ENCODE measurements at places on chromosomes 5 and 9. TPM values are rescaled to one million over a fixed set of nuclear protein-coding genes. Genes with fewer than 3 reads are reported as not detected.

GRCh38 chr5:68331192-68332079 lies 115.9 kb downstream of the PIK3R1 start:
- DNase-seq, result peak; percentile 43

PANK3 gene
- polyA plus RNA-seq, result 17.3 TPM

LEAP2 gene
- polyA plus RNA-seq, result 0.91 TPM

GRCh38 chr5:75281716-75282465 lies 45.2 kb upstream of the ANKRD31 start:
- no peak for DNase-seq

DNA sequence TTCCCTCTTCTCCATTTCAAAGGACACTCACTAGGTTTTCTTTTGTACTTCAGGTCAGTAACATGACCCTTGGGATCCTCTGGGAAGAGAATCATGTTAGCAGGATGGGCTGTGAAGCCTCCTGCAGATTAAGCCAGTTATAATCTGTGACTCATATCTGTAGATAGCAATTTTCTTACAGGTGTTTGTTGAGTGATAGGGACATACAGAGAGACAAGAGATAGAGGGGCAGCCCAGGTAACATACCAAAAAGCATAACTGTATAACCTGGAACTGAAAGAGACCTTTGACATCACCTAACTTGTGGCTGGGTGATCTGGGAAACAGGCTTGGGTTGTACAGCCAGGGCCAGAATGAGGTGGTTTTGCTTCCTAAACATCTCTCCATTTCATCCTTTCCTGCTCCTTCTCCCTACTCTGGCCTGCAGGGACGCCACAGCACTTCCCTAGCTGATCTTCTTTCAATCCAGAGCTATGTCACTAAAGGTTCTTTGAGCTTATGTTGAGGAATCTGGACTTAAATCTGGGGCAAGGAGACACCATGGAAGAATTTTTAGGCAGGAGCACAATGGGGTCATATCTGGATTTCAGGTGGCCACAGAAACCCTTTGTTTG lies 21.0 kb upstream of the PPARGC1B start:
- DNase-seq, result no peak

DNA sequence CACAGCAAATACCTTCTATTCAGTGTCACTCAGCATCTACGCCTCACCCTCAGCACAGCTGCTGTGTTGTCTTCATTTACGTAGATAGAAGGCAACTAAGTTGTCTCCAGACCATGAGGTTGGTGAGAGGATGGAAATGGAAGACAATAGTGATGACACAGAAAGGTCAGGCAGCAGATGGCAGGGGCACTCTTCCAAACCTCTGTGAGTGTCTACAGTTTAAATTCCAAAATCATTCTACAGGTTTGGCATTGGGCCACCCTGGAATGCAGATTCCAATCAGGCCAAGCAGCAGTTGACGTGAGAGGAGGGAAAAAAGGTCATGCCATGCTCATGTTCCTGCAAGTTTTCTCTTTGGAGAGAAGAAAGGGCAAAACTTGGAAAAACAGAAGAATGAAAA lies 68.7 kb upstream of the ADAMTSL1 start:
- DNase-seq, result no peak

DNA sequence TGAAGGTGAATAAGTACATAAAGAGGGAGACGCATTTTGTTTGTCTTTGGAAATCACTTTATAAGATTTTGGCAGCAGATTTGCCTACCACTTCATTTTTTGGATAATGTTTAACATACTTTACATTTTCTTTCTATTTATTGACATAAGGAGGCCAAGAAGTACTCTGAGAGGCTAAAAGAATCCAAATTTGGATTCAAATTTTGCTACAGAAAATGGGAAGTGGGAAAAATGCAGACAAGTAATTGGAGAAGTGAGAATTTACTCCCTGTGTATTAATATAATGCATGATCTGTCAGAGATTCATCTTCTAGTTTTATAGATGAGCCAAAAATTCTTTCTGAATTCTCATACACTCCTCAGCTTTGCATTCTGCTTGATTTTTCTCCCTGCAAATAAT lies 411.2 kb upstream of the CTNND2 start:
- DNase-seq, result no peak

DNA sequence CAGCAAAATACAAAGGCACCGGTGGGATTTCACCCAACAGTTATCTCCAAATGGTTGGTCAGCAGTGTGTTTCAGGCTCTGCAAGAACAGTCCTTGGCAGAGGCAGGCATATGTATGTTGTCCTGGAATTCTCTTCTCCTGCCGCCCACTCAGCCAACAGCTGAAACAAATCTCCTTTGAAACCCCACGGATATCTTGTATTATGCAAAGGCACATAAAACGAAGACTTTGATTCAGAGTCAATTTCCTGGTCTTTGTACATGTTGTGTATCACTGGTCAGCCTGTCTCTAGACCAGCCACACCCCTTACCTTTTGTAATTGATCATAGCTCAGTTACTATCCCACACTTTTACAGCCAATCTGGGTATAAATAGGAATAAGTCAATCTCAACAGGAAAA lies 29.2 kb downstream of the FREM1 start:
- DNase-seq, result no peak

DNA sequence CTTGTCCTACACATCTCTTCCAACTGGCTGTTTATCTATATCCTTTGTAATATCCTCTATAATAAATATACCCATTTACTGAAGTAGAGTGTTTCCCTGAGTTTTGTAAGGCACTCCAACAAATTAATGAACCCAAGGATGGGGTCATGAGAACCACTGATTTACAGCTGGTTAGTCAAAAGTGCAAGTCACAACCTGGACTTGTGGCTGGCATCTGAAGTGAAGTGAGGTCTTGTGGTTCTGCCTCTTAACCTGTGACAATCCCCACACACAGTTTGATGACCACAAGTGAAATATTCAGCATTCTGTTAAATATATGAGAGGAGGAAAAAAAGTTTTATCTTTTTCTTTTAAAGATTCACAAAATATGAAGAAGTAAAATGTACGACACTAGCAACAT lies 126.1 kb downstream of the NR2F1-AS1 start:
- no peak for DNase-seq

DNA sequence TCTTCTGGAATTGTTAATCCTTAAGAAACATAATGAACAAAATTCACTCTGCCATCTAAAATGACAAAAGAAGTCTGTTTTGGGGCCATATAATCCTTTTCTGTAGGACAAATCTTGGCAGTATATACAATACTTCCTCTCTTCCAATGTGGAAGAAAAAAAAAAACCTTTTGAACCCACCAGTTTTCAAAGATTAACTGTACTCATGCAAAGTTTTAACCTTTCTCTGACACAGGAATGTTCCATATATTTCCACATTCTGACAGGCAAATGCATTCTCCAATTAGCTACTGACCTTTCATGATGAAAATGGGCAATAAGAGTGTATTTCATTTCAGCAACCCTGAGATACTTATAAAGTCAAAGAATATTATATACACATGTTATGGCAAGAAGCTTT lies 65.4 kb downstream of the RNF130 start:
- no peak for DNase-seq

- DNase-seq, result no peak
Observed at GRCh38 chr9:72675586-72675985, 154.2 kb downstream of the TMC1 start.

CCIN gene
- 0.71 TPM for polyA plus RNA-seq

GRCh38 chr9:38178237-38178636 lies 109.2 kb upstream of the SHB start:
- DNase-seq, result no peak

GRCh38 chr9:7858166-7858565 lies 58.6 kb upstream of the DMAC1 start:
- DNase-seq, result no peak

TAF11L5 gene
- polyA plus RNA-seq, result not detected

LHX2 gene
- polyA plus RNA-seq, result not detected

DNA sequence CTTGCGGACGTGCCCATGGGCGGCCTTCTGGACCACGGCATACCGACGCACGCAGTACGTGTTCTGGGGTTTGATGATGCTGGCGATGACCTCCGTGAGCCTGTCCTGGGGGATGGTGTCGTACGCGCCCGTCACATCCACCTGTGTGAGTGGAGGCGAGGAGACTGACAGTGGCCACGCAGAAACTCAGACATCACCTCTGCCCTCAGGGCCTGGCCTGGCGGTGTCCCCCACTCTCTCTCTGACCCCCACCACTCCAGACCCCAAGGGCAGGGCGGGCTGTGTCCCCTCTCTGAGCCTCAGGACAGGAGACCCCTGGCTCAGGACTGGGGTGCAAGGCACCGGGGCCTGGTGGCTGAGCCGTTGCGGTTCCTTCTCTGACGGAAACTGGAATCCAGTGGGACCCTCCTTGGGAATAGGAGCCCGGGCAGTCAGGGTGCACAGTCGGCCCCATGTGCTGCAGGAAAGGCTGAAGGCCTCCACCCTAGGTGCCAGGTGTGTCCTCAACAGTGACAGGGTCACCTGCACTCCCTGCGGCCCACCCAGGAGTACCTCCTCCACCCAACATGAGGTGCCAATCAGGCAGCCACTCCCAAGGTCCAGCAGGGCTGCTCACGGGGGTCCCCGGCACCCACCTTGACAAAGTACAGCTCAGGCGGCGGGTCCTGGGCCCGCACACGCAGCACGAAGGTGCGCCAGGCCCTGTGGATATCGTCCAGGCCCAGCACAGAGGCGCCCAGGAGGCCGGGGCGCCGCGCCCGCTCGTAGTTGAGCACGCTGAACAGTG lies 16.0 kb downstream of the TERT start:
- DNase-seq, result no peak

COL15A1 gene
- 3.2 TPM for polyA plus RNA-seq

FOXD4L6 gene
- polyA plus RNA-seq, result not detected

- no peak for DNase-seq
Observed at GRCh38 chr9:19510907-19511306, 102.1 kb downstream of the ACER2 start.

DNA sequence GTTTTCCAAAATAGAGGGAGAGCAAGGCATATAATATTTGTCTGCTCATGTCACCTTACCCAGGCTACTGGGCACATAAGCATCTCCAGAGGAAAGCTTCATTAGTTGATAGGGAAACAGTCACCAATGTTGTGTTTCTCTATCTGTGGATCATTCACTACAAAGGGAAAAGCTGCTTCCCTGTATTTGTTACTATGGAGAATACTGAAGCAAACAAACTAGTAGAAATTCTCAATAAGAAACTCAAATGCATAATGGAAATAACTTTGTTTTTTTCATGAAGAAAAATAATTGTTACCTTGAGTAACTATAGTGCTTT lies 138.2 kb downstream of the PCSK1 start:
- no peak for DNase-seq

GRCh38 chr5:133523013-133523658 lies 89.2 kb downstream of the FSTL4 start:
- no peak for DNase-seq

DNA sequence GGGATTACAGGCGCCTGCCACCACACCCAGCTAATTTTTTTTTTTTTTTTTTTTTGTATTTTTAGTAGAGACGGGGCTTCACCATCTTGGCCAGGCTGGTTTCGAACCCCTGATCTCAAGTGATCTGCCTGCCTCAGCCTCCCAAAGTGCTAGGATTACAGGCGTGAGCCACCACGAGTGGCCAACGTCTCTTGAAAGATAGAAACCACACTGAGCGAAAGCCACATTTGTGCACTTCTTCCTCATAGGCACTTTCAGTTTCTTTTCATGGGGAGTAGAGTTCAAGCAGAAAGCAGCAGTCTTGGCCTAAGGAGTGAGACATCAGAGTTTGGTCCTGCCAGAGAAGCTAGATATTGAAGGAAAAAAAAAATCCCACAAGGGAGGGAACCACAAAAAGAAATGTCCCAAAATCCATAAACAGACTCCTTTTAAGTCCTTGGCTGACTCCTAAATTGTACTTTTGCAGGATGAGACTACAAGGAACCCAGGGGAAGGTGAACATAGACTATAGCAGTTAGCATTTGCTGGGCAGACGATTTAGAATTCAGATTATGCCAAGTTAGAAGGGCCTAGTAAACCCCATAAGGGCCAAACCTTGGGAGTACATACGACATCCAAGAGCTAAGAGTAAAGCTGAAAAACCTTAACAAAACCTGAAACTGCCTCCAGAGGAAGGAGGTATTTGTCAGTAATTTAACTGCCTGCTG lies 43.9 kb upstream of the GLIPR2 start:
- no peak for DNase-seq

CCDC180 gene
- polyA plus RNA-seq, result 0.65 TPM

GRCh38 chr9:74795081-74795480 lies 92.6 kb downstream of the TRPM6 start:
- no peak for DNase-seq

DNA sequence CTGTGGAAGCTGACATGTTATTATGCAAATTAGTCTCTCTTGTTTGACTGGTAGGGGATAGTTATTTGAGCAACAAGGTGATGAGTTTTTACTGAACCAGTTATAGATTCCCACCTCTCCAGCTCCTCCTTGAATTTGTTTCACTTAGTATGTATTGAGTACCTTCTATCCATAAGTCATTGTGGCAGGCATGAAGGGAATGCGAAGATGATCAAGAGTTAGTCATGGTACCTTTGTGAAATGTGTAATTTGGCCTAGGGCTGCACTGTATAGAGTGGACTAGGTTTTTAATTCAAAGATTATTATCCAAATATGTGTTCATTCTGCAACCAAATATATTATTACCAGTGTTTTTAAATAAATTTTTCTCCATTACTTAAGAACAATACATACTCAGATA lies 110.1 kb downstream of the HACD4 start:
- no peak for DNase-seq

All from AG04450 (cell line).